Dorsolateral prefrontal cortex (tissue), 122 donors: ENCODE measurements at places on chromosomes 5 and 9.

GRCh38 chr9:107546859-107547258 is 57.3 kb upstream of the KLF4 start:
- DNase-seq, result no peak

DNA sequence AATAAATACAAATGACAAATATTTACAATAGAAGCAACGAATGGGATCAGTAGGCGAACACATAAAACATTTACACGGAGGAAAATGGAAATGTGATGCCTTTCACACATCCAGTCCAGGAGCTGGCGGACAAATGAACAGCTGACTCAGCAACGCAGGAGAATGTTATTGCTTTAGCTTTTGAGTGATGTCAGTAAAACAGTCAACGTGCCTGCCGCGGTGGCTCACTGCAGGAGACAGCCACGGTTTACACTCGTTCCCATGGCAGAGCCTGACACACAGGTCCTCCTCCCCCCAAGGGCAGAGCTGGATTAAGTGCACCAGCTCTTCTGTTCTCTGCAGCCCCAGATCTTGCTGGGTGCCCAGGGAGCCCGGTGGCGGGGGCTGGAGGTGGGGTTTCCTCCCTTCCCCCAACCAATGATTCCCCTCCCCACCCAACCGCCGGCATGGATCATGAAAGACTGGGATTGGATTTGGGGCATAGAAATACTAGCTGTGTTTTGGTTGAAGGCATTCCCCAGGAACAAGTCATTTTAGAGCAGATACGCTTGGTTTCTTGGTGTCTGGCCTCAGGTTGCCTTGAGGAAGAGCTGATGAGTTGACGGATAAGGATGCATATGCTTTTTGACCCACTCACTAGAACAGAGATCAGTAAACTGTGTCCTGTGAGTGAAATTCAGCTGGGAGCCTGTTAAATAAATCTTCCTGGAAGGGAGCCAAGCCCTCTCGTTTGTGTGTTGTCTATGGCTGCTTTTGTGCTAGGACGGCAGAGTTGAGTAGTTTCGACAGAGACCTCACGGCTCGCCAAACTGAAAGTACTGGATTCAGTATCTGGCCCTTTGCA is 12.5 kb downstream of the STC2 start:
- DNase-seq, result no peak

DNA sequence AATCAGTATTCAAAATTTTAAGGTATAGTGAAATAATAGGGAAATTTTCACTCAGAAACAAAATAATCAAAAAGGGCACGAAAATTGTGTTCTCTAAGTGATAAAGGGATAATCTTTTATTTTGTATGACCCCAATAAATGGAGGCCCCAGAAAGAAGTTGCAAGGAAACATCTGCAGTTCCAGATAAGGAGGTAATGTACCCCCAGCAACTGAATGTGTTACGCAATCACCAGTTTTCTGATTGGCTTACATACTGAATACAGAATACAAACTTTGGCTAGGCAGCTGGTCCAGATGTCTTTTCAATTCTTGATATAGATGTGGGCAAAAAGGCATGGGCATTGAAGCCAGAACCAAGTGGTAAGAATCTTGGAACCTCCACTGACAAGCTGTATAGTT is 1.7 kb upstream of the TOPORS start:
- DNase-seq, result no peak

- DNase-seq, result no peak
Observed at GRCh38 chr5:69170495-69170894, 3.5 kb downstream of the CCNB1 start.

GRCh38 chr9:137310189-137311052 is 8.3 kb upstream of the NRARP start:
- DNase-seq, result no peak

DNA sequence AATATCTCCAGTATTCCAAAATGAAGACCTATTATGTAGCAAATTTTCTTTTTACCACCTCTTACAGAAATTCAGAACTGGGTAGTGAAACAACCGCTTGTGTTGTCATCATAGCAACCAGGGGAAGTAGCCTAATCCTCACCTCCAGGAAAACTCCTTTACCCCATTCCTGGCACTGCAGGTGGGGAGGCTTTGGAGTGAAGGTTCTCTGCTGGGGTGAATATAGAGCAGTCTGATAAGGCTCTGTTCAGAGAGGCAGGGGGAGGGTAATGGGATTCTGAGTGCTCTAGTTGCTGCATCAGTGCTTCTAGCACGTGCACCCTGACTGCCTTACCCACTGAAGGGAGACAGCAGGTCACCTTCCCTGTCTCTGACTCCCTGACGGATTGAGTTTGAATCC is 116.2 kb downstream of the MAN2A1 start:
- no peak for DNase-seq

GRCh38 chr5:61318376-61318775 is 13.7 kb upstream of the ZSWIM6 start:
- no peak for DNase-seq

- DNase-seq, result no peak
Observed at GRCh38 chr5:150246429-150246828, 43.1 kb downstream of the CAMK2A start.

- no peak for DNase-seq
Observed at GRCh38 chr9:21965401-21965951, 28.7 kb downstream of the CDKN2A start.

DNA sequence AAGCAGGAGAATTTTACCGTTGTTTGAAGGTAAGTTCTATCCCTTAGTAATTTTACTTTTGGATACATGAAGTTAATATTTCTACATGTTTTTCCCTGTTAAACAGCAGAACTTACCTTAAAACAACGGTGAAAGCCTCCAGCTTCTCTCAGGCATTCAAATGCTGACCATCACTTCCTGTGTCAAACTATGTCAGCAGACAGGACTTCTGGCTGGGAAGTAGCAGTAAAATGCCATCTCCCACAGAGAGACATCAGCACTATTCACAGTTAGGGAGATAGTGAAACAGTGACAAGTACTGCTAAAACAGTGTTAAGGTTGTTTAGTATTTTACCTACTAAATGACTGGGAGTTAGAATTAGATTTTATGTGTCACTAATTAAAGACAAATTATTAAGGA is 34.2 kb upstream of the GOLGA1 start:
- DNase-seq, result no peak

DNA sequence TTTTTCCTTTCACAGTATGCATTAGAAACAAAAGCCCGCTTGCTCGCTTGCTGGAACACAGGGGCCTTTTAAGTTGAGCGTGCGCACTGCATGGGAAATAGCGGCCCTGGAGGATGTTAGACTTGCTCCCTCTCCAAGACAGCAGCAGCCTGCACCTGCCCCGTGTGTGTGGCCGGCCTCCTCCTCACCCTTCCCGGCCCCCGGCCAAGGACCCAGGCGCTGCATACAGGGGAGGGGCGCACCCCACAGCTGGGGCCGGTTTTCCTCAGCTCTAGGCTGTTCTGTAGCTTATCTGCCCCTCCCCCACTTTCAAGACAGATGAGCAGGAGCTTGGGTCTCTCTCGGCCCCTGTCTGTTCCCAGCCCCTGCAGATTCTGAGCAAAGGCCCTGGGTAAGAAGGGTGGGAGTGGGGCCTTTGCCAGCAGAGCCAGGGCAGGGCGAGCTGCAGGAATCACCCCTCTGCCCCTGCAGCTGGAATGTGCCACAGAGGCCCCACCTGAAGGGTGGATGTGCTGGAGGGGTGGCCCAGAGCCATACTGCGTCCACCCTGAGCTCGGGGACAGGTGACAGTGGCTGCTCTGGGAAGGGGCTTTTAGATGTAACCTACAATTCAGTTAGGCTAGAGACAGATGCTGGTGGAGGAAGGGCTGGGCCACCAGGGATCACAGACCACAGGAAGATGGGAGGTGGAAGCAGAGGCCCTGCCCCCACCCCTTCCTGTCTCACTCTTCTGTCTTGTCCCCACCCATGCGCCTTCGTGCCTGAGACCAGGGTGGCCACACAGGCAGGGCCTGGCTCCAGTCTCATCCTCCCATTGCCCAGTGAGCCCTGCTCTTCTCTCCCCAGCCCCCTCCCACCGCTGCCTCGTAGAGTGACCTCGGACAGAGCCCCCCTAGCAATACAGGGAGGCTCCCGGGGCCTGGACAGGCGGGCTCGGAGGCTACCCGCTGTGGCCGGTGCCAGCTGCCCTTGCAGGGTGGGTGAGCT is 132.4 kb downstream of the DAB2IP start:
- no peak for DNase-seq

GRCh38 chr9:121294151-121294743 is 26.3 kb downstream of the GSN start:
- no peak for DNase-seq
